ENCODE measurements at places on chromosomes 3 and 15. TPM values are rescaled to one million over a fixed set of nuclear protein-coding genes. Genes with fewer than 3 reads are reported as not detected.

DNA sequence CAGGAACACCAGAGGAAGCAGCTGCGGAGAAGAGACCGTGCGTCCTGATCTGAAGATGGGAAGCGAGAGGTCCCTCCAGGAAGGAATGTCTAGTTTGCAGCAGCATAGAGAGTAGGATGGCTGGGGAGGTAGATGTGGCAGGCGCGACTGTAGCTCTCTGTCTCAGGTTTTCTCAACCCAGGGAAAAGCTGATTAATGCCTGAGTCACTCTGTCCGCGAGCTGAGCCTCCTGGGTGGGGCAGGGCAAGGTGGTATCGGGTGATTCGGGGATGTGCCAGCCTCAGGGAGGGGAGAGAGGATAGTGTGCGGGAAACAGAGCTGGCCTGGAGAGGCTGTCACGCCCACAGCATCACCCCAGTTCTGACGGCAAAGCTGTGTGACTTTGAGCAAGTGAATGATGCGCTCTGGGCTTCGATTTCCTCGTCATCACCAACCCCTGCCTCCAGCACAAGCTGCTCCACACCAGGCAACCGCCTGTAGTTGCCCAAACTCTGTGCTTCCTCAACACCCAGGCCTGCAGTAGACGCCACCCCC, 28.4 kb downstream of the CPN2 start:
- DNase-seq: no peak

The PLS1 gene
- 40.4 TPM for total RNA-seq

- DNase-seq: no peak
Observed at GRCh38 chr15:58574631-58575030, 142.8 kb downstream of the LIPC start.

- peak; percentile 84 for DNase-seq
Observed at GRCh38 chr15:75648156-75649000, 666 bp downstream of the SNX33 start.

DNA sequence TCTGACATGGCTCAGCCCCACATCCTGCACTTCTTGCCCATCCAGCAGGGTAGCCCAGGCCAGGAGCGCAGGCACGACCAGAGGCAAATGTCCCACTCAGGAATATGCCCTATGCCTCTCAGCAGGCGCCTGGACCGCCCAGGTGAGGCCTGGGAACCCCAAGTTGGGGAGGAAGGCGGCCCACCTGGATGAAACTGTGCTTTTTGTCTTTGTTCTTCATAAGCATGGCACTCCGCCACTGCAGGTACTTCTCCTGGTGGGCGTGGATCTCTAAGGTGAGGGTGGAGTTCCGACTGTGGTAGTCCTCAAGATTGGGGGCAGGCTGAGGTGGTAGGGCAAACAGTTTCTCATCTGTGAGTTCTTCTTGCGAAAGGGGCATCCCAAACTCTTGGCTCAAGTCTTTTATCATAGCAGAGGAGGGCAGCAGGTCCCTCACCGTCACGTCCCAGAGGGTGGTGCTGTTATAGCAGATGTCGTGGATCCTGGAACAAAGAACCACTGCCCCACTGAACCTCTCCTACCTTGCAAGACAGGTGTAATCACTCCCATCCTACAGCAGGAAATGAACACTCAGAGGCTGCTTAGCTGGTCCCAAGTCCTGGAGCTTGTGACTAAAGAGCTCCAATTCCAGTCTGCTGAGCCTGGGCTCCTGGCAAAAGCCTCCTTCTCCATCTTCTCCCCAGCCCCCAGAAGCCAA, 53.2 kb downstream of the ACAD9 start:
- no peak for DNase-seq

The IGSF10 gene
- 24.8 TPM for total RNA-seq

DNA sequence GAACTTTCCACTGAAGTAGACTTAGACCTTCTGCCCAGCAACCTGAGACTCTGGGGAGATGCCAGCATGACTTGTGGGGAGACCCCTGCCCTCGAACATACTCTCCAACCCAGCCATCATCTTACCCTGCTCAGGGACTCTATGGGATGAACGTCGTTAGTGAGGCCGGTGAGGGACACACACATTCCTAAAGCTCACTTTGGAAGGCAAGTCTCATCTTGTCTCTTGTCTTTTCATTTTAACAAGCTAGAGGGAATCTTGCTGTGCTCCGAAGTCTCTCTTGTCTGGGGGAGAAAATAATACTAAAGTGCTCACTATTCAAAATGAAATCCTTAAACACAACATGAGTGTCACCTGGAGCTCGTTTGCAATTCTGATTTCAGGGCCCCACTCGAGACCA, 239.5 kb upstream of the HES1 start:
- DNase-seq: no peak

The SNX22 gene
- total RNA-seq: 7.4 TPM

The C3orf70 gene
- 3.8 TPM for total RNA-seq

GRCh38 chr3:122312826-122313225, 12.2 kb upstream of the CSTA start:
- no peak for DNase-seq

- no peak for DNase-seq
Observed at GRCh38 chr3:191227541-191227940, 28.5 kb downstream of the OSTN start.

The GHSR gene
- not detected for total RNA-seq

GRCh38 chr3:54776601-54777000, 151.3 kb downstream of the LRTM1 start:
- DNase-seq: no peak

DNA sequence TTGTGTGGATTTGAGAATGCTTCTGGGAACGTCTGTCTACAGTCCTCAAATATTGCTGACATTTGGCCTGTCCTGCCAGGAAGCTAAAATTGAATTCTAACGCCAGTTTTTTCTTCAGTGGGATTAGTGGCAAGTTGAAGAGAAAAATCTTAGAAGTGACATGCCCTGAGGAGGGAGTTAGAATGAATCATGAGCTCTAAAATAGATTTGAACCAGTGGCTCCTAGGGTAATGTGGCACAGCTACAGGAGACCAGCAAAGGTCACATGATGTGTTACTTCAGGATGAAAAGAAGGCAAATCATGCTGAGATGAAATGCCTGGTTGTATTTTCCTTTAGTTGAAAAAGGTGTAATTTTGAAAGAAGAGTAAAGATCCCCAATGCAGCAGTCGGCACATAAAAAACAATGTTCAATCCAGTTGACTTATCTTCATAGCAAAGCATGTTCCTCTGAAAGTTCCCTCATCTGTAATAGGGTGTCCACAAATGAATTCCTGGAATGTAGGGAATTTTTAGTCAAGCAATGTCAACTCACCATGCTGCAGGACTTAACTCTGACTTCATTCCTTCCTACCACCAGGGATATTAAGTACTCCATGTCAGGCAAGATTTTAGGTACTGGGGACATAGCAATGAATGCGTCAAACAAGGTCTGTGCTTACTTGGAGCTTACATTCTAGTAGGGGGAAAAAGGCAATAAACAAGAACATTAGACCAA, 171.6 kb downstream of the CADPS start:
- no peak for DNase-seq

DNA sequence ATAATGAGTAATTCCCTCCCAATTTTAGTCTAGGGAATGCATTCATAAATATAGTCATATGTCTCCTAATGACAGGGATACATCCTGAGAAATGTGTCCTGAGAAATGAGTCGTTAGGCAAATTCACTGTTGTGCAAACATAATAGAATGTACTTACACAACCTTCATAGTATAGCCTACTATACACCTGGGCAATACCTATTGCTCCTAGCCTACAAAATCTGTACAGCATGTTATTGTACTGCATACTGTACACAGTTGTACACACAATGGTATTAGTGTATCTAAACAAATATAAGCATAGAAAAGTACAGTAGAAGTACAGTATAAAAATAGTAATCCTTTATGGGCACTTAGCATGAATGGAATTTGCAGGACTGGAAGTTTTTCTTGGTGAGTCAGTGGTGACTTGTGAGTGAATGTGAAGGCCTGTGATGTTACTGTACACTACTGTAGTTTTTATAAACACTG, 6.6 kb downstream of the DTWD1 start:
- DNase-seq: no peak

DNA sequence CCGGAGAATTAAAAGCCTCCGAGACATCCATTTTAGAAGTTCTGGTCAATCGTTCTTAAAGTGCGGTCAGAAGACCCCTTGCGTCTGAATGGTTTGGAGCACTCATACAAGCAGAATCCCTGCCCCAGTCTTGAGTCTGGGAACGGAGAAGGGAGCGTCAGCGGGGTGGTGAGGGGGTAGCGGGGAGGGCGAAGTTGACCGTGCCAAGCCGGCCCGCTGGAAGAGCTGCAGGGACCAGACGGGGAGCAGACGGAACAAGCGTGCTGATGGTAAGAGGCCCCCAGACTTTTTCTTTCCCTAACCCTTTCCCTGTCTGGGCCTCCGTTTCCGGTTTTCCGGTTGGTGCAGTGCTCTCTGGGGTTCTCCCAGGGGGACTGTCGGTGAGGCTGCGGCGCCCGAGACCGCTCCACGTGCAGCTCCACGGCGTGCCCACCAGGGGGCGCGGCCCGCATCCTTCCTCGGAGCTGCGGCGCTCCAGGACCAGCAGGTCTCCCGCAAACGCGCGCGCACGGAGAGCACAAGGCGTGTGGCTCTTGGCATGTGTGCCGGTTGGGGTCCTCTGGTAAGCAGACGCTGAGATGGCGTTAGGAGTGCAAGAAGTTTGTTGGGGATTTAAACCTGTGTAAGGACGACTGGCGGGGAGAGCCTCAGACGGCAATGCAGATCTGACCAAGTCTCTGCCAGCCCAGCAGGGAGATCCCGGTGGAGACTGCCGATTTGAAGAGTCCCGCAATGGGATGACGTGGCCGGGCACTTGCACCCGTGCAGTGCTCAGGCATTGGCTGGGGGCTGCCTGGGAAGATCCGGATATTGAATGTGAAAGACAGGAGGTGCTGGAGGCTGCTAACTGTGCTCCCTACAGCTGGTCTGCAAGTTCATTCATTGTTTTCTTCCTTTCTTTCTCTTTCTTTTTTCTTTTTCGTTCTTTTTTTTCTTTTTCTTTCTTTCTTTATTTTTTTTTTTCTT, 19.2 kb upstream of the CORO2B start:
- DNase-seq: peak; percentile 78

- DNase-seq: no peak
Observed at GRCh38 chr3:188819939-188820338, 351.8 kb upstream of the TPRG1 start.

Data from left lung (tissue), 14 donors.